GM10248 (cell line): ENCODE measurements at places on chromosomes 12 and 14.

- no peak for DNase-seq
These were observed 338.6 kb downstream of the AACS start for GRCh38 chr12:125403843-125404242.

- no peak for DNase-seq
These were observed 9.9 kb downstream of the IFT43 start for GRCh38 chr14:75995372-75996041.

DNA sequence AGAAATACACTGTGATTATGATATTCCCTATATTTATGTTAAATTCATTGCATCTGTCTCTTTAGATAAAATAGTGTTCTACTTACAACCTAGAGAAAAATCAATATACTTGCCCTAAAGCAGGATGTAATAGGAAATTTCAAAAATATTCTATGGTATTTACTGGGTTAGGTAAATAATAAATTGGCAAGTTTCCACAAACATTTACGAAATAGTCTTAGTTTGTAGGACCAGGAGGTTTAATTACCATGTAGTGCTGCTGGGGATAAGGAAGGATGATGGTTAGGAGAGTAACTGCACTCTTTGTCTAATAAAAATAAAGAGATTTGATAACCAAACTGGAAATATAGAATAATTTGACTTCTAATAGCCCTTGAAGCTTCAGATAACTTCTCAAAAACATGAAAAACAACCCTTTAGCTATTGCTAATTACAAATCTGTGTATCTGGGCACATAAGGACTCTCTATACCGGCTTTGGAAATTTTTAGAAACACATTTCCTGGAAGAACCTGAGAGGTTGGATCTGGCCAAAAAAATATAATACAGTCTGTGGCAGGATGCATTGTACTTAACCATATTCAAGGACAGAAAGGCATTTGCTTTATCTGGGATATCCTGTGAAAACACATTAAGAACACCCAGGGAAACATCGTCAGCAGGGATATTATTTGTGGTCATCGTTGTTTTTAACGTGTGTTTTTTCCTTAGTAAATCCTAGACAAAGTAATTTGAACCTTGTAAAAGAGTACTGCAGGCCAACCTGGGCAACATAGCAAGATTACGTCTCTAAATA lies 36.7 kb upstream of the TMCC3 start:
- DNase-seq: no peak

DNA sequence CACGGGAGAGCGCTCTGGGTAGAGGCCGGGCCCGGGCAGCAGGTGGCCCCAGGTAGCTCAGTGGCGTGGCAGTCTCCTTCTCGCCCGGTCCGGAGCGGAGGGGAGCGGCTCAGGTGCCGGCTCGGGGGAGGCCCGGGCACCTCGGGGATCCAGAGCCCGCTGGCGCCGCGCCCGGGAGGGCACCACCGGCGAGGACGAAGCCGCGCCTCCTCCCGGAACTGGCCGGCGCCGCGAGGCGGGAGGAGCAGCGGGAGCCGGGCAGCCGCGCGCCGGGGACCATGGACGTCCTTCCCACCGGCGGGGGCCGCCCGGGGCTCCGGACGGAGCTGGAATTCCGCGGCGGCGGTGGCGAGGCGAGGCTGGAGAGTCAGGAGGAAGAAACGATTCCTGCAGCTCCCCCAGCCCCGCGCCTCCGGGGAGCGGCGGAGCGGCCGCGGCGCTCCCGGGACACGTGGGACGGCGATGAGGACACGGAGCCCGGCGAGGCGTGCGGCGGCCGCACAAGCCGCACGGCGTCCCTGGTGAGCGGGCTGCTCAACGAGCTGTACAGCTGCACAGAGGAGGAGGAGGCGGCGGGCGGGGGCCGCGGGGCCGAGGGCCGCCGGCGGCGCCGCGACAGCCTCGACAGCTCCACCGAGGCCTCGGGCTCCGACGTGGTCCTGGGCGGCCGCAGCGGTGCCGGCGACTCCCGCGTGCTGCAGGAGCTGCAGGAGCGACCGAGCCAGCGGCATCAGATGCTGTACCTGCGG lies 21.5 kb upstream of the GNS start:
- DNase-seq: peak; percentile 47

GRCh38 chr12:2322554-2323120 lies 269.9 kb downstream of the CACNA1C start:
- no peak for DNase-seq

DNA sequence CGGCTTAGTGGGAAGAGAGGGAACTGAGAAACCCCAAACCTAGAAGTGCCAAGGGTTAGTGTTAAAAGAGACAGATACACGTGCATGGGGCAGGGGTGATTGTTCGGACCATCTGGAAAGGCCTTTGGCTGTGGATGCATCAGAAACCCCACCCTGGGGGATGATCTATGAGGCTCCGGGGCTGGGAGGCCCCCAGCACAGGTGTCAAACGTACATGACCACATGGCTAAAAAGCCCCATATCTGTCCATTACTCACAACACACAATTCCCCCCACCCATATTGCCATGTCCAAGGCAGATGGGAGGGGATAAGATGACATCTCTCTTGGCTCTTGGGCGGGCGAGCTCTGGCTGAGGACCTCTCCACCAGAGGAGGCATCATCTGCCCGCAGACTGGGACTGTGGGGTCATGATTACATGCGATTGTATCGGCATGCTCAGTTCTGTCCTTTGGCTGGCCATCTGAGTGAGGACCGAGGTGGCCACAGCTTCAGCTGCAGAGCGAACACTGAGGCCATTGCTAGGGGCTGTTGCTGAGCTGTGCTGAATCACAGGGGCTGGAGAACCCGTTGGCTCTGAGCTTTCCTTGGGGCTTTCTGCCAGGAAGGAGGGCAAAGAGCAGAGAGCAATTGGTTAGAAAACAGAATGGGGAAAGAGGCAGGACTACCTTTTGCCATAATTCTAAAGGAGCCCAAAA lies 9.6 kb upstream of the NPFF start:
- DNase-seq: no peak

DNA sequence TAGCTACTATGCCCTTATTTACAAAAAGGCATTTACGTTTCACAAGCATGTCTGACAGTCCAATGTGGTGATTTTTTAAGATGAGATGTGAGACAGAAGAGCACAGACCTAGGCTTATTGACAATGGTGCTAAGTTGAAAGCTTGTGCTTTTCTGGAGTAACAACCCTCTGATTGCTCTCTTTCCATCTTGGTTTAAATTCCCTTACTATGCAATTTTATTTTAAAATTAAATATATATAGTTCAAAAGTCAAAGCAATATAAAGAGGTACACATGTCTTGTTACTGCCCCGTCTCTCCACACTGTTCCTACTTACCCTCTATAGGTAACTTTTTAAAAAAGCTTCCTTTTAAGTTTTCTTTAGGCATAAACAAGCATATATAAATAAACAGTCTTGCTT lies 39.4 kb upstream of the BBS10 start:
- DNase-seq: no peak
